ENCODE measurements at places on chromosomes 6 and 20.
A peak's percentile ranks its signal among the peaks of the same experiment; 100 is the strongest.

DNA sequence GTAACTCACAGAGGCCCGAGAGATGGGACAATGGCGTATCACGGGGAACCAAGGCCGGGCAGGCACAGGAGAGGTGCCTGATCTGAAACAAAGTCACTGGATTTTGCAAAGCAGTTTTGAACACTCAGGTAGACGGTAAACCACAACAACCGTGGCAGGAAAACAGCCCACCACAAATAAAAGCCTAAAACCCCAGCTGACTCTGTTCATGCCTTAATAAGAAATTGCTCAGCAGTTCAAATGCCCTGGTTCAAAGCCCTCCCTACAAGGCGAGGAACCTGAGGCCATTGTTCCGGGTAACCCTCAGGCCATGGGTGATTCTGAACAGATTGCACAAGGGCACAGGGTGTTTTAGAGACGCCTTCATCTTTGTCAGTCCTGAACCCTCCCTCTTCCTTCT is 114.2 kb downstream of the MAP3K7 start:
- no peak for DNase-seq

DNA sequence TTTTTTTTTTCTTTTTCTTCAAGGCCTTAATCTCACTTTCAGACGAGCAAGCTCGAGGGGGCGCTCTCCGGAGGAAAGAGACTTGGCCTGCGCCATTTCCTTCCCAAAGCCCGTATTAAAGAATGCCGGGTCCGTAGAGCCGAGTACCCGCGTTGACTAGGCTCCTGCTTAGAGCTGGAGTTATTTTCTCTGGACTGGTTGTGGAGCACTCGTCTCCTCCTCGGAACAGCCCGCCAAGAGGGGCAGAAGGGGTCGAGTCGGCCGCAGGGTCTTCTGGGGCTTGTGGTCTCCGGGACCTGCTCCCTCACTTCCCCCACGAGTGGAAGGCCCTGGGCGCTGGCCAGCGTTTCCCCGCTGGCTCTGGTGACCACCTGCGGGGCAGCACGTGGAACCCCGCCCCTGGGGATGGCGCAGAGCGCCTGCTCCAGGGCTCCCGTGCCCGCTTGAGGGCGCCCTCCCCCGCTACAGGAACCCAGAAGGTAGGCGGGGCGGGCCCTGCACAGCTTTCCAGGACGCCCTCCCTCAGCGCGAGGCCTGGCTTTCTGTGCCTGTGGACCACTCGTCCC is 2.7 kb upstream of the MEI4 start:
- DNase-seq: peak; percentile 49

GRCh38 chr6:105374010-105374420 is 28.9 kb downstream of the PREP start:
- DNase-seq: no peak

- DNase-seq: no peak
These were observed 10.2 kb downstream of the WFDC3 start for GRCh38 chr20:45781391-45781931.

GRCh38 chr6:139732451-139732850 is 358.0 kb upstream of the CITED2 start:
- DNase-seq: no peak

GRCh38 chr6:162029873-162030576 is 697.5 kb downstream of the PRKN start:
- DNase-seq: no peak

GRCh38 chr6:105900125-105900937 is 185.8 kb upstream of the PRDM1 start:
- DNase-seq: no peak

DNA sequence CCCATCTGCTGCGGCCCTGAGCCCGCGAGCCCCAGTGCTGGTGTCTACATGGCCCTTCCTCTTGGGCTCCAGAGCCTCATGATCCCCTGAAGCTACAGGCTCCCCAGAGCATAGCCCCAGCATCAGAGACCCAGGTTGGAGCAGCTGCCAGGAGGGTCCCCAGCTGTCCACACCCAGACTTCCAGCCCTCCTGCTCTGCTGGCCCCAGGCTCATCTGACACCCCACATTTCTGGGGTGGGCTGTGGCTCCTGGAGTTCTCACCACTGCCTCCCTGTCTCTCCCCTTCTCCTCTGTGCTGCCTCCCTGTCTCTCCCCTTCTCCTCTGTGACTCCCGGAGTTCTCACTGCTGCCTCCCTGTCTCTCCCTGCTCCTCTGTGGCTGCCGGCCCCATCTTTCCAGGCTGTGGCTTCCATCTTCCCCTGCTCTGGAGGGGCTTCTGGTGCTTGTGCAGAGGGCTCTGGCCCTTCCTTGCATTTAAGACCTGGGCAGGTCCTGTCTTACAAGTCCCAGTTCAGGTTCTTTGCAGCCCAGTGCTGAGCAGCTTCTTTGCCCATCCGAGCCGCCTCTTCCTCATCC is 108.1 kb downstream of the ERMARD start:
- no peak for DNase-seq

GRCh38 chr6:12963567-12963966 is 247.0 kb downstream of the PHACTR1 start:
- no peak for DNase-seq

GRCh38 chr20:46789339-46790028 is 80.0 kb downstream of the SLC2A10 start:
- DNase-seq: no peak

DNA sequence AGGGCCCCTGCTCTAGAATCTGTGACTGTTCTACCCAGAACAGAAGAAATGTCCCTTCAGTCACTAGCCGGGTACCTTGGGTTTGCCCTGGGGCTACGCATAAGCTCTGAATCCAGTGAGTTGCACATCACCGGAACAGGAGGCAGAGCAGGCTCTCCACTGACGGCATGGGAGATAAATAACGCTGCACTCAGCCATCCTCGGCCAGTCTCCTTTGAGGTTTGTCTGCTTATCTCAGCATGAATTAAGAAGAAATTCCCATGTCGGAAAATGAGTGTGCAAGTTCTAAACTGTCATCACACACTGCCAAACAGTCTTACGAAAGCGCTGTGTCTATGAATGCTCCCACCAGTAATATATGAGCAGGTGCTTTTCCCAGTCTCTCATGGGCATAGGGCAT is 90.8 kb downstream of the FAM50B start:
- DNase-seq: no peak

DNA sequence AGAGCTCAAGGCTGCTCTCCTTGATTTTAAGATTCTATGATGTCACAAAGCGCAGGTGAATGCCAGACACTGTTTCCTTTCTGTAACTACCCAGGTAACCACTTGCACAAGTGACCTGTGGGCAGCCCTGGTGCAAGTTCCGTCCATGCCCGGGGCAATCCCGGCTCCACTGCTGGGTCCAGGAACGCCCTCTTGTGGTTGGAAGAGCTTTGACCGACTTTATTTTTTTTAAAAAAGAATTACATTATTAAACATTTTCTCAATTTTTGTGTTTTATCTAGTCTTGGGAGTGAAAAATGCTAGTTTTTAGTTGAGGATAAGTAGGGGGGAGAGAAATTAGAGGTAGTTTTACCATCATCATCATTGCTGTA is 695.2 kb downstream of the QKI start:
- DNase-seq: no peak

- no peak for DNase-seq
These were observed 33.3 kb downstream of the CPNE5 start for GRCh38 chr6:36805917-36806316.

DNA sequence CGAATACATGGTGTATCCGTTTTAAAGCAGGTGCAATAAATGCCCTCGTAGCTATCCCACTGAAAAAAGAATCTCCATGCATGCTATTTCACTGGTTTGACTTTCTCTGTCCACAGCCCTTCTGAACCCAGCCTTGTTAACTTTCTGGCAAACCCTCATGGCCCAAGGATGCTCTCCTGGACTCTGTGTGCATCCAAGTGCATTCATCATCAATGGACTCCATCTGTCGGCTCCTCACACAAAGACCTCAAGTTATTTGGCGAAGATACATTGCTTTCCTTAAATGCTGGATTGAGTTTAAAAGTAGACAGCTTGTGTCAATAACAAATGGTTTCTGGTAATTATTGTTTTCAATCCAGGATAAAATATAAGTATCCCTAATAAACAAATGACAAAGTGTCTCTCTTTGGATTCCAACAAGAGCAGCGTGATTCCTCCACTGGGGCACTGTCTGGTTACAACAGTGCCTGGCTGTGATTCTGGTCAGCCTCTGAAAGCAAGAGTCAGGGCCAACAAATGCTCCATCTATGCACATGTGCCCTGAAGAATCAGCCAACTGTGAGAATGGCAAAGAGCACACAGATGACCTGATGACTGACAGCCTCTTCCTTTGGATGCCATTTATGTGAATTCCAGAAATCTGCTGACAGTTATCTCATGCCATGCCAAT is 55.7 kb downstream of the FYN start:
- no peak for DNase-seq

DNA sequence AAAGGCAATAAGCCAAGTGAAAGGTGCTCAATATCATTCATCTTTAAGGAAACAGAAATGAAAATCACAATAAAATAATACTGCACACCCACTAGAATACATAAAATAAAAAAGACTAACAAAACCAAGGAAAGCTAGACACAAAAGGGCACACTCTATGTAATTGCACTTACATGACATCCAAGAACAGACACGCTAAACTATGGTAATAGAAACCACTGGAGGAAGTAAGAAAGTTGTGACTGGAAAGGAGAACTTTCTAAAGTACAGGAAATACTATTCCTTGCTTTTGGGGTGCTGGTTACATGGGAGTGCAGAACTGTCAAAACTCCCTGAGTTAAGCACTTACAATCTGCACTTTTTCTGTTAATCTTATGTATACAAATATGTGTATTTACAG is 253.7 kb upstream of the RUNX2 start:
- DNase-seq: no peak

DNA sequence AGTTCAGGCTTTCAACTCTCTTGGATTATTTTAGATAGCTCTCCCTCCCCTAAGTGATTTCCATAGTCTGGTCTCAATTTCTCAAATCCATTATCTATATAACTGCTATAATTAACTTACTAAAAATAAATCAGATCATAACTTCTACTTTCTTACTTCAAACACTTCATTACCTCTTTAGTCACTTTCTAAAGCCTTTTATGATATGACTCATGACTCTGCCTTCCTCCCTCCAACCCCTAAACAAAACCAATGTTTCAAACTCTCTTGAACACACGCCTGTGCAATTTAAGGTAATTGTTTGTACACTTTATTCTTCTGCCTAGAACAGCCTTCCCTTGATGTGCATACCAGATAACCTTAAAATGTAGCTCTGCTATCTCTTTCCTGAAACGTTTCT is 100.5 kb downstream of the LMBRD1 start:
- no peak for DNase-seq

DNA sequence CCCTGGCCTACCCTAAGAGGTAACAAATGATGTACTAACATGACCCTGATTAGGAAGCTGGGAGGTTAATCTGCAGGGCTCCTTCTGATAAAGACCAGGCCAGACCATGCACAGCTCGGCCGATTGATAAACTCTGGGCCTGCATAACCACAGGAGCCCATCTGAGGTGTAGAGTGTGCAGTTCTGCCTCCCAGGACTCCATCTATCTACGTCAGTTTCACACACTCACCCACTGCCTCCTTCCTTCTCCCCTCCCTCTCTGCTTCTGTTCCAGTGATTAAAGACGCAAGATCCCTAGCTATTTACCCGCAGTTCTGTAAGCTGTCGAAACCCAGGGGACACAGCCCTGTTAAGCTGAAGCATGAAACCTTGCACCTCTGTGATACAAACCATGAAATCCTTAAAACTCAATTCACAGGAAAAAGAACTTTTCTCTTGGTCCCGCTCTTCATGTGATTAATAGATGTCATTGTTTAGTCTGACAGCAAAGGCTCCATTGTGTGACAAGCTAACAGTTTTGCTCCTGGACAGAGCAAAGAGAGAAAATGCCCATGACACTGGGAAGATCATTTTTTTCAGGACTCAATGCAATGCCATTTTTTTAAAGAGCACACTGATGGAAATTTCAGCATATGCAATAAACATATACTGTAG is 470.6 kb downstream of the MAFB start:
- DNase-seq: no peak

GRCh38 chr6:82097676-82098075 is 149.9 kb downstream of the IBTK start:
- DNase-seq: no peak

DNA sequence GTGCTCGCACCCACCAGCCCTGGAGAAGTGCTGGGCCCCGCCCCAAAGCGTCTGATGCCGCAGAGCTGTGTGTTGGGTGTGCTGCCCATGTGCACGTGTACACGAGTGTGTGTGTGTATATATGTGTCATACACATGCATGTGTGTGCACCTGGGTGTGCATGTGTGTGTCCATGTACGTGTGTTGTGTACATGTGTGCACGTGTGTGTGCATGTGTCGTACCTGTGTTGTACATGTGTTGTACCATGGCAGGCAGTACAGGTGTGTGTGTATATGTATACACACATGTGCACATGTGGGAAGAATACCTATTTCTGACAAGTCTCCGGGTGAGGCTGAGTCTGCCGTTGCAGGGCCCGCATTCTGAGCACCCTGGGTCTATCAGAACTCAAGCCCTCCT is 6.2 kb upstream of the MRGBP start:
- DNase-seq: no peak

GRCh38 chr6:53532061-53532797 is 12.7 kb downstream of the GCLC start:
- DNase-seq: no peak
